ENCODE measurements at places on chromosomes 5 and 9.

GRCh38 chr9:23287390-23287789 lies 538.6 kb downstream of the ELAVL2 start:
- DNase-seq, result no peak

DNA sequence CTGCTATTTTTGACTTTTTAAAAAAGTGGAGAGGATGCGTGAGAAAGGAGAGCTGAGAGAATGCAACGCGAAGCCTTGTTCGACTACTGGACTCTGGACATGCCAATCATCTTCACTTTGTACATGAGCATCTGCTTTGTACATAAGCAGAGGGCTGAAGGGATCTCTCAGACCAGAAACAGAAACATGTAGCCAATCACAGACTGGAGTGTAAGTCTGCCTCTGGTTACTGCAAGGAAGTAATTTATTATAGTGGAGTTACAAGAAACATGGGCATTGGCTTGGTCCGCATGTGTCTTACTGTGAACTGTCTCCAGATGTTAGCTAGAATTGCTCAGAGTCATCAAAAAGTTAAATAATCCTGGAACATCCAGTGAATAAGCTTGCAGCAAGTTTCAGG lies 190.0 kb upstream of the GRAMD2B start:
- no peak for DNase-seq

- DNase-seq, result no peak
Measured at GRCh38 chr5:135813758-135814157, 20.7 kb upstream of the SLC25A48 start.

- no peak for DNase-seq
Measured at GRCh38 chr5:15243301-15244020, 256.5 kb upstream of the FBXL7 start.

GRCh38 chr5:52177193-52177592 lies 610.5 kb upstream of the ITGA1 start:
- DNase-seq, result no peak

DNA sequence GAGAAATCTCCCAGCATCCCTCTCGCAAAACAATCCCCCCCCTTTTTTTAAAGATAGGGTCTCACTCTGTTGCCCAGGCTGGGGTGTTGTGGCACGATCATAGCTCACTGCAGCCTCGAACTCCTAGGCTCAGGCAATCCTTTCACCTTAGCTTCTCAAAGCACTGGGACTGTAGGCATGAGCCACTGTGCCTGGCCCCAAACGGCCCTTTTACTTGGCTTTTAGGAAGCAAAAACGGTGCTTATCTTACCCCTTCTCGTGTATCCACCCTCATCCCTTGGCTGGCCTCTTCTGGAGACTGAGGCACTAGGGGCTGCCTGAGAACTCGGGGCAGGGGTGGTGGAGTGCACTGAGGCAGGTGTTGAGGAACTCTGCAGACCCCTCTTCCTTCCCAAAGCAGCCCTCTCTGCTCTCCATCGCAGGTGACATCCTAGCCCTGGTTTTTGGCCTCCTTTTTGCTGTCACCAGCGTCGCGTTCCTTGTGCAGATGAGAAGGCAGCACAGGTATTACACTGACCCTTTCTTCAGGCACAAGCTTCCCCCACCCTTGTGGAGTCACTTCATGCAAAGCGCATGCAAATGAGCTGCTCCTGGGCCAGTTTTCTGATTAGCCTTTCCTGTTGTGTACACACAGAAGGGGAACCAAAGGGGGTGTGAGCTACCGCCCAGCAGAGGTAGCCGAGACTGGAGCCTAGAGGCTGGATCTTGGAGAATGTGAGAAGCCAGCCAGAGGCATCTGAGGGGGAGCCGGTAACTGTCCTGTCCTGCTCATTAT lies 6.8 kb downstream of the CA9 start:
- DNase-seq, result no peak

GRCh38 chr9:95147452-95148207 lies 169.9 kb downstream of the FANCC start:
- DNase-seq, result no peak

GRCh38 chr9:134162926-134163370 lies 1.4 kb downstream of the RNU6ATAC start:
- no peak for DNase-seq

- no peak for DNase-seq
Measured at GRCh38 chr9:82057805-82058204, 69.2 kb downstream of the SPATA31D1 start.

- no peak for DNase-seq
Measured at GRCh38 chr9:80440724-80441123, 869.0 kb downstream of the TLE4 start.

GRCh38 chr5:166068547-166069335 lies 2222.7 kb upstream of the WWC1 start:
- DNase-seq, result no peak

GRCh38 chr5:72337159-72337558 lies 17.0 kb downstream of the PTCD2 start:
- no peak for DNase-seq

DNA sequence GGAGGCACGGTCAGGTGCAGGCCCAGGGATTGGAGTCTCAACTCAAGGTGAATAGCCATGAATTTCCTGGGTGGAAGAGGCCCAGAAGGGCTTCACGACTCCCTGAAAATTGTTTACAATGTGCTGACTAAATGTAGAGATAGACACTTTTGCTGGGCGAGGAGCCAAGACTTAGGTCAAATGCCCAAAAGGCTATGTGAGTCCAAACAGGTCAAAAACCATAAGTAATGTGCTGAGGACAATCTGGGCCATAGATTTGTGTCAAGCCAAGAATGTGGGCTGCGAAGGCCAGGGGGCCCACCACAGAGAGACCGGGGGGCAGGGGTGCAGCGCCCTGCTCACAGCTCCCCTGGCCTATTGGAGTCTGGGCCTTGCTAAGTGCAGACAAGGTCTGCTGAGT lies 197.8 kb downstream of the HSPA4 start:
- no peak for DNase-seq

- DNase-seq, result peak; percentile 12
Measured at GRCh38 chr5:443239-444151, 519 bp downstream of the EXOC3 start.

- no peak for DNase-seq
Measured at GRCh38 chr5:68369023-68369359, 153.4 kb downstream of the PIK3R1 start.

DNA sequence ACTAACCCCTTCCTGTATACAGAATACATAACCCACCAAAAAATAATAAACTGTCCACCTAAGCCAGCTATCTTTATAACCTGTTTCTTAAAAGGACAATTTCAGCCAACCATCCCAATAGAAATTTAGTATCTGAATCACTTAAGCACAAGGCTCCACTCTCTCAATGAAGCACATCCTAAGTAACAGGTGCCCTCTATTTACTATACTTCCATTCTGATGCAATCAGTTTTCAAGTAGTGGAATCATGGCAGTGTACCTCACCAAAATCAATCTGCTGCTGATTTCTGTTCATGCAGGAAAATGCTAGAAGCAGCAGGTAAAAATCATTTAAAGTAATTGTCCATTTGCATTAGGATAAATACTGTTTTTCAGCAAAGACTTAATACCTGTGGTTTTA lies 4.8 kb downstream of the MTX3 start:
- no peak for DNase-seq

GRCh38 chr5:93608855-93609254 lies 25.8 kb downstream of the NR2F1 start:
- DNase-seq, result no peak

GRCh38 chr9:127567035-127567729 lies 44.9 kb upstream of the STXBP1 start:
- DNase-seq, result no peak

DNA sequence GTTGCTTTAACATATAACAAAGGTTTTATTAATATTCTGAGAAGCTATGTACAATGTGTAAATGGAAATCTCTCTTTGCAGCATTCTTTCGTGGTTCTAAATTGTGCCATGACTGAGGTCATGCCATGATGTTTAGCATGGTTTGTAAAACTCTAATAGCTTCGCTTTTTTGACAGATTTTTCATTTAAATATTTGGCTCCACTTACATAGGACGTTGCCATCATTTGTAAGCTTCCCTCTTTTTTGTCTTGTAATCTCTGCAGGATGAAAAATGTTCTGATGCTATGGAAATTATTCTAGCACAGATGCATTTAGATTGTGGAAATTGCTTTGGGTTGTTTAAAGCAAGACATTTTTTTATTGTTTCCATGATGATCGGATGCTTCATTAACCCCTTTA lies 1054.8 kb downstream of the MAT2B start:
- no peak for DNase-seq

GRCh38 chr5:158801268-158801667 lies 298.4 kb downstream of the EBF1 start:
- no peak for DNase-seq

DNA sequence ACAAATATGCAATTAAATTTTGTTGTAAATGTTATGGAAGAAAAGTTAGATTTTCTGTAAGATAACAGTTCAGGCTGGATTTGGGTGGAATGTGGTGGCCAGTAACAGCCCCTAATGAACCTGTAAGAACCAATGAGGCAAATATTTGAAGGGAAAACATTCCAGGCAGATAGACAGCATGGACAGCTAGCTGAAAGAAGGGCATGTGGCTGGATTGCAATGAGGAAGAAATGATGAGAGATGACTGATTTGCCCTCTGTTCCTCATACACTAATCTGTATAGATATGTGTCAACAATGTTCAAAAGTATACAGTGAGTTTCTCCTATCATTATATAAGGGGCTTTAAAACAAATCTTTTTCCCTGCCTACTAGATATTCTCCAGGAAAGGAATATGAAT lies 58.8 kb downstream of the MAN2A1 start:
- DNase-seq, result no peak

GRCh38 chr5:180235846-180236245 lies 26.8 kb upstream of the RASGEF1C start:
- DNase-seq, result no peak

GRCh38 chr9:92423612-92424011 lies 659 bp downstream of the OMD start:
- DNase-seq, result no peak

DNA sequence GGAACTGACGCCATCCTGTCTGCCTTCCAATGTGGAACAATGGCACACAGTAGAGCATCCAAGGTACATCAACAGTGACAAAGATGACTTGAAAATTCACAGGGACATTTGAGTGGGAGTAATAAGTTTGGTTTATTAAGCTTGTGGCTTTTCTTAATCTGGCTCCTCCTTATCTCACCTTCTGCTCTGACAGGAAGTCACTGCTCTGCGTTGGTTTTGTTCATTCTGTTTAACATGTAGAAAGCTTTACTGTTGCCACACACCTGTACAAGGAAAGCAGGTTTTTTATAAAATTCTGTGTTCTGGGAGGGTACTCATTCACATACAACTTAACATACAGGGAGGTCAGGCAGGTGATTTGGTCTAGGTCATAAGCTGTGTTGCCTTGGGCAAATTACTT lies 1.6 kb upstream of the GZMK start:
- DNase-seq, result no peak

DNA sequence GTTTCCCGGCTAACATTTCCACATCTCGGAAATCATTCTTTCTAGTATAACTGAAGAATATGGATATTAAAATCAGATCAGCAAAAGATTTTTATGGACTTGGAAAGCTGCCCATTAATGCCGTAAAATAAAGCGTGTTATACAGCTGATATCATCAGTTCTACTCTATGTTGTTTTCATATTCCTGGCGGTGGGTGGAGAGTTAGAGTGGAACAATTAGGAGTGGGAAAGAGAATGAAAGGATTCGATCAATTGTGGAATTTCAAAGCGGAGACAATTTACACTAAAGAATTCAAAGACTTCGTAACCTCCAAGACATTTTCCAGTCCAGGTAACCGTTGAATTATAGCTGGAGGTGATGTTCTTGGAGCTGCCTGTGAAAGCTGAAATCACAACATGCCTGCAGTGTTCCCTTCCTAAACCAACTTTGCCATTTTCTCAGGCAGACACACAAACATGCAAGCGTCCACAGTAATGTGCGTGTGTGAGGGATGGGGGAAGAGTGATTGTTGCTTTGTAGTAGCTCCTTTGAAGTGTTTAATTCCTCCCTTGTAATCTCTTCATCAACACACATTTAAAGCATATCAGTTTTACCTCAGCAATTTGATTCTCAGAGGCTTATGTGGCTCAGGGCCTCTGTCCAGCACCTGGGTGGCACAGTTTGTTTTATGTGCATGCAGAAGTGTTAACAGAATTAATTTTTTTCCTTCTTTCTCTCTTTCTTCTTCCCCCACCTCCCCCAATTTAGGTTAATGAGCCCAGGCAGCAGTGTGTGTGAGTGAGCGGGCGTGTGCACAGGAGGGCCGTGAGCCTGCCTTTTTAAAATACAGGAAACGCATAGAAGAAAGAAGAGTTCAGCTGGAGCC lies 544.1 kb downstream of the RAB3C start:
- DNase-seq, result no peak

- DNase-seq, result no peak
Measured at GRCh38 chr5:78269088-78269703, 25.3 kb downstream of the AP3B1 start.

DNA sequence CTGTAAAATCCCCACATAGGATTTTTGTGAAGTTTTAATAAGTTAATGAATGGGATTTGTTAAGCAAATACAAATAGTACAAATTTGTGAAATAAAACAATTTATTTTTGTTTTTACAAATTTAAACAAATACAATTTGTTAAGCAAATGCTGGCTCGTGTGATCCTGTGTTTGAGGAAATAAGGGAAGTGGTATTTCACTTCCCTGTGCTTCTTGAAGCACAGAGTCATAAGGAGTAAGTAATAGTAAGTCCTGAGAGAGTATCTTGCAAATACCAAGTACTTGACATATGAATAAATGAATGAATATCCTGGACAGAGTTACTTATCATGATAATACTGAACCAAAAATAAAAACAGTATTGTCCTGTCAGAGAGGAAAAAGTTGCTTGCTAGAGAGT lies 9.1 kb downstream of the SMIM3 start:
- DNase-seq, result no peak

- no peak for DNase-seq
Measured at GRCh38 chr9:101601904-101602765, 7.4 kb upstream of the PPP3R2 start.

DNA sequence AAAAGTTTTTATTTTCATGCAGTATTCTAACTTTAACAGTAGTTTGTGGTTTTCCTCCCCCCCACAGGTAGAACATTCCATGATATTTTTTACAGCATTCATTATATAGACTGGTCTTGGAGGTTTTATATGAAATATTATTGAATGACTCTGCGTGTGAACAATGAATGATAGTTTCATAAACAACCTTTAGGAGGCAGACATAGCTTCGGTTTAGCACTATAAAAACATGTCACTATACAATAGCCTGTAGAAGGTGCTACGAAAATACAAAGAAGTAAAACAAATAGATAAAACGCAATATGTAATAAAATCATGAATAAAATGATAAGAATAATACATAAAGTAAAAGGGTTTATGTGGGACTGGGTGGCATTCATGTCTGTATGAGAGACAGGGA lies 8.5 kb downstream of the KLF4 start:
- DNase-seq, result no peak

- DNase-seq, result no peak
Measured at GRCh38 chr9:86591472-86591871, 237.3 kb upstream of the TUT7 start.
